ENCODE measurements at places on chromosomes 4 and X. TPM values are rescaled to one million over a fixed set of nuclear protein-coding genes. Genes with fewer than 3 reads are reported as not detected.

The FOXR2 gene
- total RNA-seq: 6.0 TPM

The TEX13D gene
- not detected for total RNA-seq

DNA sequence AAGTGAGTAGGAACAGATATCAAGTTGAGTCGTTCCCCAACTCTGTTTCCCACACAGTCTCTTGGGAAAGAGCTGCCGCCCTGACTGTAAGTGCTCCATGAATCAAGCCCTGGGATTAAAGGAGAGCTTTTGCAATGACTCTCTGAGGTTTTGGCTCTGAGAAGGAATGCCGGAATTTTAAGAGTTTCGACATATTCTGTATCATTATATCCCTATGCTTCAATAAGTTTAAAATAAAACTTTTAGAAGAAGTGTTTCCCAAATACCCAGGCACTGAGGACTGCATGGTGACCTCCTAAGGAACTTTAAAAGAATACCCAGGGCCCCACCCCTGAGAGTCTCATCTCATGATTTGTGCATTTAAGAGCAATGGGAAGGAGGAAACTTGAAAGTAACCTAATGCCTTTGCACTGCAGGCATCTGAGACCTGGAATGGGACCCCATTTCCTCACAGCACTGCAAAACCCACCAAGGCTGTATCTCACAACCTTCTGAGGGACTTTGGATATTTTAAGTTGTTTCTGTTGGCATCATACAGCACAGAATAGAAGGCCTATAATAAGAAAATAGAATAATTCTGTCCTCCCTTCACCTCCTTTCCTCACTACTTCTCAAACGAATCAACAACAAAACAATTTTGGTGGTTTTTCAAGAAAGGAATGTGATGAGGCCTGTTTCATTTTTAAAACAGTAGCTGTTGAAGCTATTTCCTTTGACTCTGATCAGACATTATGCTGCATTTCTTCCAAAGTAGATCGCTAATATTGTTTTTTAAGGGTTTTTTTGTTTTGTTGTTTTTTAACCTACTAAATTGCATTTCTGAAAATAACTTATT is 121.2 kb downstream of the GASK1B start:
- peak; percentile 21 for DNase-seq

GRCh38 chr4:52251864-52252263 is 200.8 kb downstream of the SPATA18 start:
- no peak for DNase-seq

- DNase-seq: peak; percentile 38
Measured at GRCh38 chrX:49308604-49309269, 5.3 kb downstream of the GAGE10 start.

DNA sequence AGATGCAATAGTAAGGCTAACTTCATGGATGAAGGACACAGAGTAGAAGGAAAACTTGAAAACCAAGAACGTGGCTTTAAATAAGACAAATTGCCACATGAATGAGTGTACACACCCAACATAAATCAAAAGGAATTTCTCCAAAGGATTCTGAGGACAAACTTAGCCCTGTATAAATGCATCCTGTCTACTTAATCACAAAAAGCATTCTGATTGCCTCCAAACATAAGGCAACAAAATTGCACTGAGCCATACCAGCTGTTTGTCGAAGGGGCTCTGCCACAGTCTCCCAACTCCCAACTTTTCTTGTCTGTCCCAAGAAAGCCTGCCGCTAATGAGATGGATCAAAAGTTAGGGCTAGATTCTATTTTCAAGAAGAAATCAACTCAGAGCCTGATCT is 194.3 kb downstream of the SOWAHB start:
- no peak for DNase-seq

The GPR173 gene
- total RNA-seq: 0.24 TPM

The PPEF2 gene
- total RNA-seq: not detected

The PAGE3 gene
- total RNA-seq: not detected

DNA sequence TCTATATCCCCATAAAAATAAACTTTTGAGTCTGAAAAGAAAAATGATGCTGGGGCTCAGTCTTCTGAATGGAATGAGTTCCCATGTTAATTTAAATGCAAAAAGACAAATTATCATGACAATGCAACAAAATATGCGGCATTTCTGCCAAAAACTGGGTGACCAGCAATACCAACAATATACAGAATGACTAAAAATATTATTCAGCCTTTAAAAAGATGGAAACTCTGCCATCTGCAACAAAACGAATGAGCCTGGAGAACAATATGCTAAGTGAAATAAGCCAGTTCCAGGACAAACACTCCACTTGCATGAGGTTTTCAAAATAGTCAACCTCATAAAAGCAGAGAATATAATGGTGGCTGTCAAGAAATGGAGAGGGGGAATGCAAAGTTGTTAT is 558.5 kb downstream of the IL15 start:
- DNase-seq: no peak

The FRG2 gene
- total RNA-seq: not detected

- no peak for DNase-seq
Measured at GRCh38 chr4:189979196-189980047, 38.8 kb downstream of the FRG1 start.

DNA sequence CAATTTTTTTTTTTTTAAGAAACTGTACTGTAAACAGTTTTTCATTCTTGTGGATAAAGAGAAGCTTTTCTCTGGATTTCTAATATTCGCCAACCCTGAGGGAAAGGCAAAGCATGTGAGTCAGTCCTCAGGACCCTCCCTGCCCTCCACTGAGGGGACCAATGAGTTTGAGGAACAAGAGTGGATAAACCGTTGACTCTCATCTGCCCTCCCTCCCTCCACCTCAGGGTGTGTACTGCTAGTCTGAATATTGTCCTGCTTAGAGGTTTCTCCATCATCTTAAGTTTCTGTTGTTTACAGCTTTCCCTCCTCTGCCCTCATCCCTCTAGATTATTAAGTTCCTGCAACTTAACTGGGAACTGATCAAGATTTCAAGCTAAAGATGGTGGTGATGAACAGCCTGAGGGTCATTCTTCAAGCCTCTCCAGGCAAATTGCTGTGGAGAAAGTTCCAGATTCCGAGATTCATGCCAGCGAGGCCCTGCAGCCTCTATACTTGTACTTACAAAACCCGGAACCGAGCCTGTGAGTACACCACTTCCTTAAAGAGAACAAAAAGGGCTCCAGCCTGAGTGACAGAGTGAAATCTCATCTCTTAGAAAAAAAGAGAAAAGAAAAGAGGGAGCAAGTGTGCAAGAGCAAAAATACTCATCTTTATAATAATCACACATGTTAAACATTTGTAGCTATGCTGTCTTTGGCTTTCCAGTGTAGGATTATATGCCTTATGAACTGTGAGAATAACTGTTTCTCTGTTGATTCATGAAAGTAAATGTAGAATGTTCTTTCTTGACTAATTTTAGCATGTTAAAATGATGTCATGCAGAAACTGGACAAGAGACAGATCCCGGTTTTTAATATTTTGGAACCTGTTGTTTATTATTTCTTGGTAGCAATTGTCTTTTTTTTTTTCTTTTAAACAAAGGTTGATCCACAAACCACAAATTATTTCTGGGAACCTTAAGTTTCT is 11.9 kb downstream of the CA5B start:
- DNase-seq: peak; percentile 15

DNA sequence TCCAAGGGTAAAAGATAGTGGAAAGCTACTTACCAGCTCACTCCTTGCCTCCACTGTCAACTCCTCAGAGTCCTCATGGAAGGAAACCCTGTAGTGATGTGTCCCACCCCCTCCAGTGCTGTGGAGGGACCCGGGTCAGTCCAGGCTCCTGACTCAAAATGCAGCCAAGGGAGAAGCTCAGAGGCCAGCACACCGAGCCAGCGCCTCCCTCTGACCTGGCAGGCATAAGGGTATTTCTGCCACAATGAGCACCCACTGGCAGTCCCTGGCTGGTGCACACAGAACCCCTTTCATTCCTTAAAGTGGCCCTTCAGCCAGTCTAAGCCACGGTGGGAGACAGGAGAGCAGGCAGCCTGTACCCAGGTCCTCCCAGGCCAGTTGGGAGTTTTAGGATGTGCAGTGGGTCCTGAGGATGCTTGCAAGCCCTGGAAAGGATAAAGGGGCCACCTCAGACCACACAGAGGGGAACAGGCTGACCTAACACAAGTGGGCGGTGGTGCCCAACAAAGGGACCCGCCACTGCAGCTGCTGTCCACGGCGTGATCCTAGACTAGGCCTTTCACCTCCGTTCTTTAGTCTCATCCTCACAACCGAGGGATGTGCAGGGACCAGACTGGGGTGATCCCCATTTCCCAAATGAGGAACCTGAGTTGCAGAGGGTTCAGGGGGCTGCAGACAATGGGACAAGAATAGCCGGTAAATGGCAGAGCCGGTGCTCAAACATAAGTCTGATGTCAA is 5.7 kb downstream of the JAKMIP1 start:
- no peak for DNase-seq

DNA sequence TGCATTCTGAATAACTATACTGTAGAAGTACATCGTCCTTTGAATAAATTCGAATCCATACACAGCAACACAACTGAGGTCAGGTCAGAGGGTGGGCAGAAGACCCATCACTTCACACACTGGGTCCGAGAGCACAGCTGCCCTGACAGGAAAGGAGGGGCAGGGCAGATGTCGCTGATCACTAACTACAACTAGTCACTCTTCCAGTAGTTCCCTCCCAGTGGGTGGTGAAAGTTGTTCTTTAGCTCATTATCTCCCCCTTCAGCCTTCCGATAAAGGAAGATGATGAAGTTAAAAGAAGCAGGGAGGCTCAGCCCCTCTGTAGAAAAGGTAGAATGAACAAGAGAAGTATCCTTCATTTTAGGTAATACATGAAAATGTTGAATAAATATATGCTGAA is 278.9 kb downstream of the INPP4B start:
- no peak for DNase-seq

- DNase-seq: no peak
Measured at GRCh38 chr4:86181585-86181984, 178.3 kb downstream of the MAPK10 start.

DNA sequence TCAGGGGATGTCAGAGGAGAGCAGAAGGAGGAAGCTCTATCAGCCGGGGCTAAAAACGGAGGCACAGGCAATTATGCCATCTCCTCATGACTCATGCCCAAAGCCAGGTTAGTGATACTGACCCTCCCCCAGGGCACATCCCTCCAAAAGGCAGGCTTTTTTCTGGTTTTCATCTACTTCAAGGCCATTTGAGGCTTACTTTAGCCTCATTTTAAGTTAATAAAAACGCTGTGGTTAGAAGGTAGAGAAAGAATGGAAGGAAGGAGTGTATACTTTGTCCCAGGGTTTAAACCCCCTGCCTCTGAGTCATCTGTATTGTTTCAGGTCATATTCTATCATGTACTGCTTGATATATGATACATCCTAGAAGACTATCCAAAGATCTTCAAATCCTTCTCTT is 89.7 kb upstream of the NDP start:
- DNase-seq: peak; percentile 17

GRCh38 chr4:94605241-94605805 is 152.4 kb upstream of the BMPR1B start:
- no peak for DNase-seq

The HPGDS gene
- not detected for total RNA-seq

DNA sequence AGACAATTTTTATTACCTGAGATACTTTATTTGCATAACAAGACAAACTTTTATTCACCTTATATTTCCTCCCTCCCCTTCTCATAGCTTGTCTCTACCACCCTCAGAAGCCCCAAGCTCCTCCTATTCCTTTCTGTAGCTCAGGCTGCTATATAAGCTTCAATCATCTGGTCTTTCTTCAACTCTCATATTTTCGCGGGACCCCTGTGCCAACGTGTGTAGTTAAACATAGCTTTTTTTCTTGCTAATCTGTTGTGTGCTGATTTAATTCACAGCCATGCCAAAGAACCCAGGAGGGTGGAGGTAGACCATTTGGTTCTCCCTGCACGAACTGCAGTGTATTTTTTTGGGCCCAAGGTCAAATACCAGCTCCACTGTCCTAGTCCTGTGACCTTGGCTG is 21.1 kb upstream of the CD38 start:
- DNase-seq: no peak

The SLC4A4 gene
- 1.2 TPM for total RNA-seq

The POU3F4 gene
- total RNA-seq: not detected

- DNase-seq: no peak
Measured at GRCh38 chr4:185546335-185546734, 11.0 kb upstream of the PDLIM3 start.

The MAGEB10 gene
- 1.5 TPM for total RNA-seq

DNA sequence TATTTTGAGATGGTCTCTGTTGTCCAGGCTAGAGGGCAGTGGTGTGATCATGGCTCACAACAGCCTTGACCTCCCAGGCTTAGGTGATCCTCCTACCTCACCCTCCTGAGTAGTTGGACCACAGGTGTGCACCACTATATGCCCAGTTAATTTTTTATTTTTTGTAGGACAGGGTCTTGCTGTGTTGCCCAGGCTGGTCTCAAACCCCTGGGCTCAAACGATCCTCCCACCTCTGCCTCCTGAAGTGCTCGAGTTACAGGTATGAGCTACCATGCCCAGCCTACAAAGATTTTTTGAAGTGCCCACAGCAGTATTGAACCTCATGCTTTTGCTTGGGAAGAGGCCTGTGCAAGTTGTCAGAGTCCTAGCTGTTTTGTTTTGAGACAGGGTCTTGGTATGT is 31.1 kb downstream of the NSD2 start:
- no peak for DNase-seq

The CXCL8 gene
- 198 TPM for total RNA-seq

- peak; percentile 1 for DNase-seq
Measured at GRCh38 chr4:36281384-36282106, at the start of gene DTHD1. DTHD1 (plus strand) TSS chr4:36281616; CDS start chr4:36281759, 143 bp downstream.

GRCh38 chr4:6732441-6733357 is 16.7 kb downstream of the BLOC1S4 start:
- peak; percentile 88 for DNase-seq

DNA sequence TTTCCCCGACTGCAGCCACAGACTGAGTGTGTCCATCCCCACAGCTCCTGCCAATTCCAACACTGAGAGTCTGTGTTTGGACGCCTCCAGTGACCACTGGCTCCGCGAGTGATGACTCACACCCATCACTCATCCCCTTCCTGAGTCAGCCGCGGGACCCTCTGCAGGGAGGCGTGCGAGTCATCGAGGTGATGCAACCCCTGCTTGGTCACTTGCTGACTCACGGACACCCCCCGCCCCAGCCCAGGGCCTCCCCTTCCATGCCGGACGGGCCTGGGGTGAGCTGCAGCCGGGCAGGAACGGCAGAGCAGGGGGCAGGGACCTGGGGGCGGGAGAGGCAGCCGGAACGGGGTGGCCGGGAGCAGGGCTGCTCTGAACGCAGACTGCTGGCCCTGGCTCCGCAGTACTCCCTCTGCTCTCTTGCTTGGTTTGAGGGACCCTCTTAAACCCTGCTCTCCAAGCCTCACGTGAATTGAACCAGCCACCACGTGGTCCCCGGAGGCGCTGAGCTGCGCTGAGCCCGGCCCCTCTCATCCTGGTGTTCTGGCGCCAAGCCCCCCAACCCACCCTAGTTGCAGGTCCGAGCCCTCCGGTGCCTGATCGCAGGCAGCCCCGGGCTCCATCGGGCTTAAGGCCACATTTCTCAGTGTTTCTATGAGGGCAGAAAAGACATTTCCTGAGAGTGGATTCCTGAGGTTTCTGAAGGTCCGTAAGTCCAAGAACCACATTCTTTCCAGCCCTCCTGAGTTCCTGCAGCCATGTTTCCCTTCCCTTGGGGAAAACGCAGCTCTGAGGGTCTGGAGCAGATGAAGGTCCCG is 32.4 kb downstream of the FGFRL1 start:
- DNase-seq: peak; percentile 99

- DNase-seq: no peak
Measured at GRCh38 chrX:20354505-20354904, 87.8 kb upstream of the RPS6KA3 start.

The RNF113A gene
- 14.9 TPM for total RNA-seq

All from Daoy (cell line).